ENCODE measurements at places on chromosomes 3 and 15. TPM values are rescaled to one million over a fixed set of nuclear protein-coding genes. Genes with fewer than 3 reads are reported as not detected.

The TMC3 gene
- not detected for total RNA-seq

The CIDEC gene
- not detected for total RNA-seq

The SLC6A20 gene
- 0.29 TPM for total RNA-seq

The CHST2 gene
- total RNA-seq: 8.4 TPM

The GRAMD2A gene
- 2.0 TPM for total RNA-seq

The ACSBG1 gene
- 1.2 TPM for total RNA-seq

The SNTN gene
- not detected for total RNA-seq

The HGD gene
- total RNA-seq: not detected

The ITIH3 gene
- total RNA-seq: not detected

The PGBD4 gene
- 1.2 TPM for total RNA-seq

- DNase-seq: peak; percentile 31
These were observed 10.1 kb downstream of the BCL2L10 start for GRCh38 chr15:52102463-52102862.

- peak; percentile 58 for DNase-seq
These were observed 9.4 kb upstream of the COPG1 start for GRCh38 chr3:129239991-129240390.

DNA sequence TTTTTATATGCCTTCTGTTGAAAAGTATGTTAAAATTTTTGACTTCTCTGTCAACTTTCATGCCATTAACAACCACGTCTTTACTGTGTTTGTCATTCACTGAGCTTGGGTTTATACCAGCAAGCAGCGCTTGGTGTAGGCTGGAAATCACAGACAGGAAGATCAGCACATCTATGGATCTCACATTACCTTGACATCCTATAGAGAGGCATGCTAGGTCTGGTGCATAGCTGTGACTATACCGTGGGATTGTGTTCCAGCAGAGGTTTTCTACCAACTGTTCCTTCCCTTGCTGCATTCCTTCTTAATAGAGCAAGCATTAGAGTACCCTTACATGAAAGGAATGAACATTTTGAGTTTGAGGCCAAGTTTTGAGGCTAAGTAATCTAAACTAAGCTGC lies 53.0 kb downstream of the DZIP3 start:
- no peak for DNase-seq

- DNase-seq: no peak
These were observed 26.5 kb downstream of the PLA1A start for GRCh38 chr3:119624002-119624720.
